Effector CD8-positive, alpha-beta T cell (primary cell): ENCODE measurements at places on chromosomes 12 and 14.
A peak's percentile ranks its signal among the peaks of the same experiment; 100 is the strongest.

DNA sequence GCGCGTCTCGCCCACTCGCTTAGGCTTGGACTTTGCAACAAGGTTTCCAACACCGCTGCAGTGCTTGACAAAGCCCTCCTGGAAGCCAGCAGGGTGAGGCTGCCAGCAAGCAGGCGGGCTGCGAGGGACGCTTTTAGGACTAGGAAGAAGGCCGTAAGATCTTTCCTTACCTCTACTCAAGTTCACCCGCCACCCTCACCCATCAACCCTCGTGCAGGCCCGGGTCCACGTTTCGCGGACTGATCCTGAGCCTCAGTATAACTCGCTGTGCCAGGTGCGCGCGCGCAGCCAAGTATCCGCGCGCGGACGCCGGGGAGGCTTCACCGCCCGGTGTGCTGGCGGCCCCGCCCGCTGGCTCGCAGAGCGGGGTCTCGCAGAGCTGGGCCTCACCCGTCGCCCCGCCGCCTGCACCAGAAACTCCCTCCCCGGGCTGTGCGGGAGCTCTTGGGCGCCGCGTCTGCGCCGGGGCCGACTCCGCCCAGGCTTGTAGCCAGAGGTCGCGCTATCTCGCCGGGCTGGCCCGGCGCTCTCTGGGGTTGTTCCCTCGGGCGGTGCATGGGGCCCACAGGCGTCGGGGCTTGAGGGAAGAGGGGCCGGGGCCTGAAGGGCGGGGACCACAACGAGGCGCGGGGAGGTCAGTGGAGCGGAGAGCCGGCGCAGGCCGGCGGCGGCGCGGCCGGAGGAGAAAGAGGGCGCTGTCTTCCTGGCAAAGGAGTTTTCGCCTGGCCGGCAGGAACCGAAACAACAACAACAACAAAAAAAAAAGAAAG lies 7.6 kb upstream of the SIX1 start:
- DNase-seq = no peak

GRCh38 chr12:118126119-118126757 lies 9.7 kb upstream of the PEBP1 start:
- DNase-seq = no peak

DNA sequence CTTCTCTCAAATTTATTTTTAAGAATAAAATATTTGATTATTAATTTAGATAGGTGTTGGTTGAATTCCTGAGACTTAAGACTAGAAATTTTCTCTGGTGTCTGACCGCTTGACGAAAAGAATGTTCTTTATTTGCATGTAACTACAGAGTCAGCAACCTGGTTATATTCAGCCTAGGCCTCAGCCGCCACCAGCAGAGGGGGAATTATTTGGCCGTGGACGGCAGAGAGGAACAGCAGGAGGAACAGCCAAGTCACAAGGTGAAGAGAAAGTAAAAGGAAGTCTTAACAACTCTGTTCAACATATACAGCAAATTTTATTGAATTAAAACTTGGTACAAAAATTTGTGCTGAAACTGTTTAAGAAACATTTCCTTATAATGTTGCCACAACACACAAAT lies 5.2 kb downstream of the PIWIL1 start:
- no peak for DNase-seq

DNA sequence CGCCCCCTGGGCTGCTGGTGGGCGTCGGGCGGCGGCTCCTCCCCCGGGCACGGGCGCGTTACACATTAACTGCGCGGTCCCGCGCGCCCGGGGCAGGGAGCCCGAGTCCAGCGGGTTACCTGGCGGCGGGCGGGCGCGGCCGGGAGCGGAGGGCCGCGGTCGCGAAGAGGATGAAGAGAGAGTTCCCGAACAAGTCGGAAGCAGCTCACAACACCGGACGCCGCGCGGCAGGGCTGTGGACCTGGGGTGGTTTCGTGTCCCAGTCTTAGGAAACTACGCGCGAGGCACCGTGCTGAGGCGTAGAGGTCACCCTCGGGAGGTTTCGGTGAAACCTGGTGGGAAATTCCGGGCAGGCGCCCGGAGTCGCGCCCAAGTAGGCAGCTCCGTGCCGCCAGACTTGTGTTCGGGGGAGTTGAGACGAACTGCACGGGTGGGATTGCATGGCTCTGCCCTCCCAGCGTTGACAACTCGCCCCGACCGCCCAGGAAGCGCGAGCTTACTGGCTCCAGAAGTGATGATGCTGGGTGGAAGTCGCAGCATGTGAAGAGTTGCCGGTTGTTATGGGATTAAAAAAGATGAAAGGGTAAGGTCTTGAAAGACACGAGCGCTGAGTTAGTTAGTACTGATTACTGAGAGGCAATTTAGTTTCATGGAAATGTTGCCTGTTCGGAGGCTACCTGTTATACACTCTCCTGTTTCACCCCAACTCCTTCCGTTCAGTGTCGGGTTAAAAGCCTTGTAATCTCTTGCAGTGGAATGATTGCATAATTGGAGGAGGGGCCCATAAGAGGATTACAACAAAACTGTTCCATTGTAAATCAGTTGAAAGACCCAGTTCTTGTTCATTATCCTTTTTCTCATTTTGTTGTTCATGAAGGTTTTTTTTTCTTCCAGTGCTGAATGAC lies 879 bp downstream of the RAB3IP start:
- peak; percentile 70 for DNase-seq

DNA sequence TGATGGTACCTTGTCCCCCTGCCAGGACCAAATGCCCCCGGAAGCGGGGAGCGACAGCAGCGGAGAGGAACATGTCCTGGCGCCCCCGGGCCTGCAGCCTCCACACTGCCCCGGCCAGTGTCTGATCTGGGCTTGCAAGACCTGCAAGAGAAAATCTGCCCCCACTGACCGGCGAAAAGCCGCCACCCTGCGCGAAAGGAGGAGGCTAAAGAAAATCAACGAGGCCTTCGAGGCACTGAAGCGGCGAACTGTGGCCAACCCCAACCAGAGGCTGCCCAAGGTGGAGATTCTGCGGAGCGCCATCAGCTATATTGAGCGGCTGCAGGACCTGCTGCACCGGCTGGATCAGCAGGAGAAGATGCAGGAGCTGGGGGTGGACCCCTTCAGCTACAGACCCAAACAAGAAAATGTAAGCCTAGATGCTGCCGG lies 410 bp downstream of the MYF6 start:
- no peak for DNase-seq

GRCh38 chr12:29725587-29726320 lies 58.0 kb downstream of the TMTC1 start:
- DNase-seq = no peak

GRCh38 chr14:51248016-51248987 lies 8.3 kb downstream of the TMX1 start:
- DNase-seq = no peak

- no peak for DNase-seq
Measured at GRCh38 chr12:71315328-71315985, 124.1 kb upstream of the LGR5 start.

DNA sequence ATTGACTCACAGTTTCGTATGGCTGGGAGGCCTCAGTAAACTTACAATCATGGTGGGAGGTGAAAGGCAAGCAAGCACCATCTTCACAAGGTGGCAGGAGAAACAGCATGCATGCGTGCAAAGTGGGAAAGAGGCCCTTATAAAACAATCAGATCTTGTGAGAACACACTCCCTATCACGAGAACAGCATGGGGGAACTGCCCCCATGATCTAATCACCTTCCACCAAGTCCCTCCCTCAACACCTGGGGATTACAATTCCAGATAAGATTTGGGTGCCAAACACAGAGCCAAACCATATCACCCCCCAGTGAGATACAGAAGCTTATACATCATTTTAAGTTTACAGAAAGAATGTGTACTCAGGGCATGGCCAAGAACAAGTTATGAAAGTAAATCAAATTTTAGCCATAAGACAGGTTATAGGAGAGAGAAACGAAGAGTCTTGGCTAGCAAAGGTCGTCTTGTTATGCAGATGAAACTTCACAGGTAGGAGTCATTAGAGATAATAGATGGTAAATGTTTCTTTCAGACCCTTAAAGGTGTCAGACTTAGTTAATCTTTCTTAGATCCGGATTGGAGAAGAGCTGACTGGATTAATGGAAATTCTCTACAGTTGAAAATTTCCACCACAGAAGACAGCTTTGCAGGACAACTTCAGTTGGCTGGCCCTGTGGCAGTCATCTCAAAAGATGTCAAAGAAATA lies 79.8 kb upstream of the SEL1L start:
- no peak for DNase-seq

- peak; percentile 90 for DNase-seq
Measured at GRCh38 chr12:64759035-64759894, at the start of gene GNS. TSS of gene GNS (minus strand) at chr12:64759406. CDS start at chr12:64759276, 130 bp downstream.

- DNase-seq = no peak
Measured at GRCh38 chr14:31216359-31216758, 8.8 kb upstream of the HECTD1 start.

DNA sequence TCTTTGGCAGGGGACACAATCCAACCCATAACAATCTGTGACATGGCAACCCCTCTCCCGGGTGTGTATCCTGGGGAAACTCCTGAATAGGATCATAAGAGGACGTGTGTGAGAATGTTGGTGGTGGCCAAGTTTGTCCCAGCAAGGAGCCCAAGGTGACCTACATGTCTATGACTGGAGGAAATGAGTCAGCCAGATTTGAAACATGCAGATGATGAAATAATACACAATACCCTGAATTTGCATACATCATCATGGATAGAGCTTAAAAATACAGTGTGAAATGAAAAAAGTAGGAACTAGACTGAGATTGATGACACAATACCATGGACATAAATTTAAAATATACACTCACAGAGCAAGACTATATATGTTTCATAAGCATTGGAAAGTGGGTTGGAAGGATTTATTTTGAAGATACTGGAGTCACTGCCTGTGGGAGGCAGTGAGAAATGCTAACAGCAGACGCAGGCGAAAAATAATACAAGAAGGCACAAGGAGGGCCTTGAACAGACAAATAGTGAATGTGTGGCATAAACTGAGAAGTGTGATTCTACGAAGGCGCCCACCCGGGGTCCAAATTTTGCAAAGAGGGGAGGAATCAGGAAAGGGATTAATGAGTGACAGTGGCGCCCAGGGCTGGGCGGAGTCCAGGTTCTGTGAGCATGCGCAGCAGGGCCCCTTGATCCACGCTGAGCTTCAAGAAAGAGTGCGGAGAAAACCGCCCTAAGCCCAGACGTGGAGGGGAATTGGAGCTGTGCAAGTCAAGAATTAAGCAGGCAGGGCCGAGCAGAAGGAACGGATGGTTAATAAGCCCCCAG lies 7.0 kb upstream of the MAP1LC3B2 start:
- DNase-seq = no peak

DNA sequence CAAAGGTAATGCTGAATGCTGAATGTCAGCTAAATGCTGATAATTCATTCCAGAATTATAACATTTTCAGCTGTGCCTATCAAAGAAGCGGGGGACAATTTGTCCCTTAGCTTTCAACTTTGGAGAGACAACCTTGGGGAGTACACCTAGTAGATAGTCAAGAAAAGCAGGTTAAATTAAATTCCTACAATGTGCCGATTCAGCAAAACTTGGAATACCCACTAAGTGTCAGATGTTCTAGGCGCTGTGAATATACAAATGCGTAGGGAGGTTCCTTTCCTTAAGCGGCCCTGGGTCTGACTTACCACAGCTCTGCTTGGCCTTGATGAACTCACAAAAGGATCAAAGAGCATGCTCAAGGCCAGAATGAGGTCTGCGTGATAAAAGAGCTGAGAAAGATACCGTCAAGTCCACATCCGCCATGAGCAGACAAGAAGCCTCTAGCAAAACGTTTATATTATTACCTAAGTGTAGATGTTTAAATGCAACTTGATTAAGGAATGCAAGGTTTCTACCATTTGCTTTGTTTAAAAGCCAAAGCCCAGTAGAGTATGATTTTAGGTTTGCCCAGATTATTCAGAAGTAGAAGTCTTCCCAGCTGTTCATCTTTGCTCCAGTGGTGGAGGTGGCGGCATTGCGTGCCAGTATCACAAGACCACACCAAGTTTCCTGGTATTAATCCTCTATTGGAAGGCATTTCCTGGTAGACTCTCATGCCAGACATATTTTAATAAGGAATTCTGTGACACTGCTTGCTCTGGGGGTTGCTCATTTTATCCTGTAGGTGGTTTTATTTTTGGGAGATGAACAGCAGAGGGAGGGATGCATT lies 368.6 kb downstream of the DPF3 start:
- no peak for DNase-seq

DNA sequence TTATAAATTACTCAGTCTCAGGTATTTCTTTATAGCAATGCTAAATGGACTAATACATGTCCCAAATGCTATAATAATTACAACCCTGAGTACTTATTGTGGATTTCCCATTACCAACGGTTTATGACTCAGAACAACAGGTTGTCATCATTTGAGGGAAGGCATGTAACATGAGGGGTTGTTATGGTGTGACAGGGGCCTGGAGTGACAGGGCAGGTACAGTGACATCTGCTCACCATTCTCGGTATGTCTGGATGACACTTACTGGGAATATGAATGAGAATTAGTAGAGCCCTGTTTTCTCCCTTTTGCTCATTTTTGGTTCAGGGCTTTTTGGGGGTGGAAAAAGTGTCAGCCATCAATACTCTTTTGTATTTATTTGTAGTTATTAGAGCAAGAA lies 36.2 kb upstream of the FERMT2 start:
- DNase-seq = no peak

DNA sequence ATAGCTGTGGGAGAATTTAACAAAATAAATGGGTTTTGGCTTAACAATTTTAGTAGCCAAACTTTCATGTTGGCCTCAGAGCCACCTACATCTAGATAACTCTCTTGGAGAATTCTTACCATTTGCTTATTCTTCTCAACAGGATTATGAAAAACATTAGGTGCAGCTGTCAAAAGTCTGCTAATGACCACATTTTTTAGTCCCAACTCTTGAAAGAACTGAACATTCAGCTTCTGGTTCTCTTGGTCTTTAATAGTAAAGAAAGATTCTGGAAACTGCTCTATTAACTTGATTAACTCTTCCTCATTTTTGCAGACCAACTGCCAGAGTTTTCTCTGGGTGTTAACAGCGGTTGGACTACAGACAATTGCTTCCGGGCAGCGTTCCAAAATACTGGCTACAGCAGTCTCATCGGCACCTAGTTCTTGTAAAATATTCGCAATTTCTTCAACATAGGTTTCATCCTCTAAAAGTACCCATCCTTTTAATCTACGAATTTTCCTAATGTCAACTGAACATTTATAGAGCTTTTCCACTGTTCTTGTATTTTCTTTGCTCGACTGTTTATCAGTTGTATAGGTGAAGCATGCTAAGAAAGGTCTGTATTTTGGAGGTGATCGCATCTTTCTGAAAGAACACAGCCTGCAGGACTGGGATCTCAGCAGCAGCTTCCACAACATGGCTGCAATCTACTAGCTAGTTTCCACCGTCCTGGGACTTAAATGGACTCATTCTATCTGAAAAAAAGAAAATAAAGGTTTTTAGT lies 8.7 kb downstream of the MTERF2 start:
- no peak for DNase-seq

- DNase-seq = no peak
Measured at GRCh38 chr12:71269281-71269598, 111.4 kb upstream of the TSPAN8 start.

- no peak for DNase-seq
Measured at GRCh38 chr12:76762601-76762980, 1.3 kb upstream of the ZDHHC17 start.

GRCh38 chr12:22014783-22015144 lies 31.3 kb upstream of the CMAS start:
- no peak for DNase-seq

- DNase-seq = no peak
Measured at GRCh38 chr12:31317471-31318395, 8.2 kb downstream of the SINHCAF start.
